Stimulated activated CD4-positive, alpha-beta T cell treated with anti-CD3 and anti-CD28 coated beads, Interleukin-12 subunit alpha, Interleukin-12 subunit beta, amount 100 ng/mL, for 4 hours (primary cell): ENCODE measurements at places on chromosomes 1 and 21.

- DNase-seq, result no peak
Observed at GRCh38 chr1:40291293-40291692, 25.8 kb downstream of the COL9A2 start.

GRCh38 chr1:86183810-86184209, 27.2 kb upstream of the COL24A1 start:
- DNase-seq, result no peak

DNA sequence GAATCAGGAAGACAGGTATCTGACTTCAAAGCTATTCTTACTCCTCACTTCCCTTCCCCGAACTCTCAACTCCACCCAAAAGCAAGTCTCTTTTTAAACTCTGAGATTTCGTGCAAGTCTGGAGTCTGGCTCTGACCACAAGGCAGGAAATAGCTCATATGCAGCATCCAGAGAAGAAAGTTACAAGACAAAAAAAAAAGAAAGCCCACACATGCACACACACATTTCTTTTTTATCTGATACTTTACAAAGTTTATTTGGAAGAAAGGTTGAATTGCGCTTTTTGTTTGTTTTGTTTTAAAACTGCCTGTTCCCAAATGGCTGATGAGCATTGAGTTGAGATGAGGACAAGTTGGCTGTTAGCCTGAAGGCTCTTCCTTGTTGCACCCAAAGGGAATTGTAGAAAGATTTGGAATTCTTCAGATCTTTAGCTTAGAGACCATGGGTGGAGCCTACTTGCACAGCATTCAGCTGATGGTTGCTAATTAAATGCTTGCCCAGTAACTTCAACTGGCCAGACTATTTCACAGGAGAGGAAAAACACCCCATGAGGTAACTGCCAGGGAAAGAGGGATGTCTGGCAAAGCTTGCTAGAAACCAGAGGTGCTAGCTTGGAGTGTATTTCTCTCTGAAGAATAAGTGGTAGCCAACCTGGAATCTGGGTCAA, 490.3 kb downstream of the TTLL7 start:
- DNase-seq, result no peak

- DNase-seq, result no peak
Observed at GRCh38 chr1:229757226-229757625, 131.2 kb downstream of the URB2 start.

DNA sequence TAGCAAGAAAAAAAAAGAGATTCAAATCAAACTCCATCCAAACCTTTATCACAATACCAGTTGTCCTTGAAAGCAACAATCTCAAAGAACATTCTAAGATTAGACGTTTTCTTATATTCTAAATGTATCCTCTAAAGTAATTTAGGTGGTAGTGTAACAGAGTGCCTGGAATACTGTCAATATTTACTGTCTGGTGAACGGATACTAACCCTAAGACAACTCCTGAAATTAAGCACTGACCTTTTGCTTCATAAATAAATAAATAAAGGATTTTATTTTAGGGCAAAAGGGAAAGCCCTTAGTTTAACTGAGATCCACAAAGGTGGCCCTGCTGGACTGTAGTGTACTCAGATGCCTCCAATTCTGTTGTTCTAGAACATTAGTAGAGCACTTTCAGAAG, 9.9 kb upstream of the USH2A start:
- DNase-seq, result no peak

GRCh38 chr1:183838221-183838620, 33.3 kb downstream of the RGL1 start:
- DNase-seq, result no peak

DNA sequence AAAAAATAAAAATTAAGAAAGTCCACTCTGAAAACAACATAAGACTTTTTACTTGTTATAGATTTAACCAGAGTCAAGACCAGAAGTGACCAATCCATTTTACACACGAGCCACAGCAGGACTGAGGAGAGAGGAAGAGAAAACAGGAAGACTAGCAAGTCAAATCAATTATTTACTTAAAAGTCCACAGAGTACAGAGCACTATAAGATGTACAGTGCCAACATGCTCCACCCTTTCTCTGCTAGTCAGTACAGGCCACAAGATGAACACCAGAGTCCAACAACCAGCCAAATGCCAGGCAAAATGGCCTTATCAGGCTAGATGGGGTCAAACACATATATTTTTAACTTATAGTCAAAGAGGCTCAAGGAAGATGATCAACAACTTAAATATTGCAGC, 19.5 kb downstream of the LUZP1 start:
- no peak for DNase-seq

DNA sequence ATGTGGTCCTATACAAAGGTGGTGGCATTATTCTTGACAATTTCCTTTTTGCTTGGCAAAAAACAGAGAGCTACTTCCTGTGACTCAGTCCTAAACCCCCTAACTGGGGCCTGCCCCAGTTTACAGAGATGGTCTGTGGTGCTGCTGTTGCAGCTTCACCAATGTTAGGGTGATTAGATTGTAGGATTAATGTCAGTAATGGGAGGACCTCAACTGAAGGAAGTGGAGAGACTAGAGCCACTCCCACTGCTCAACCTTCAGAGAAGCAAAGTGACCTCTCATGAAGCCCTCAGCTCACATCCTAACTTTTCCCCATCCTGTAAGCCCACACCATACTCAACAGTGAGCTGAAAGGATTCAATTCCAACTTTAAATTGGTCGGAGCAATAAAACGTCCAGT, 3.6 kb downstream of the S100A6 start:
- DNase-seq, result no peak

GRCh38 chr1:206461602-206462455, 8.4 kb upstream of the IKBKE start:
- DNase-seq, result peak; percentile 67

DNA sequence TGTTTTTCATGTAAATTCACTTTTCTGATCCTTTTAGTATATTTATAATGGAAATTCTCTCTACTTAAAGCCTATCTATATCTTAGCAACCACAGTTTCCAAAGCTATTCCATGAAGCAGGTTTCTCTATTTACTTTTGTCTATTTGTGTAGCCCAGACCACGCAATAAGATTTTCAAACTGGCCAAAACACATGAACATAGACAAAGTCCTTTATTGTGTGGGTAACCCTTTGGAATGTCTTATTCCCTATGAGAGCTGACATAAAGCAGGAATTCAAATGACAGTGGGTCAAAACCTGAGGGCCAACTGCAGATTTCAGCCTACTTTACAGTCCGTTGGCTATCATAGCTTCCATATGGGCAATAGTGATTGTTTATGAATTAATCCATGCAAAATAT, 252.6 kb downstream of the LTN1 start:
- DNase-seq, result no peak

GRCh38 chr1:180501865-180502360, 464 bp downstream of the ACBD6 start:
- DNase-seq, result no peak

DNA sequence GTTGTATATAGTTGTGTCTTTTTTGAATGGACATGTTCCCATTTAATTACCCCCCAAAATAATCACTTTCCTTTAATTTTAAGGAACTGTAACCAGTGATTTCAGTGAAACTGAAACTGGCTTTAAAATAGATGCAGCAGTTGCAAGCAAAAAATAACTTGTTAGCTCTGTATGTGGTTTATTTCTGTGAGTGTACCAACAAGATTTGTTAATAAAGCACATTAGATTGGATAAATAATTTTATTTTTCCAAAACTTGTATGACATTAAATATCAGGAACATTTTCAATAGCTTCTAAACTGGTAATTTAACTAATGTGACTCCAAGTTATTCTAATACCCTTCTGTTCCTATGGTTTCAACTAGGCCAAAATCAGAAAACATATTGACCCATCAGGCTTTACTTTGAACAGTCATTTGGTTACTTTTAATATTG, 184.3 kb upstream of the CACYBP start:
- no peak for DNase-seq

DNA sequence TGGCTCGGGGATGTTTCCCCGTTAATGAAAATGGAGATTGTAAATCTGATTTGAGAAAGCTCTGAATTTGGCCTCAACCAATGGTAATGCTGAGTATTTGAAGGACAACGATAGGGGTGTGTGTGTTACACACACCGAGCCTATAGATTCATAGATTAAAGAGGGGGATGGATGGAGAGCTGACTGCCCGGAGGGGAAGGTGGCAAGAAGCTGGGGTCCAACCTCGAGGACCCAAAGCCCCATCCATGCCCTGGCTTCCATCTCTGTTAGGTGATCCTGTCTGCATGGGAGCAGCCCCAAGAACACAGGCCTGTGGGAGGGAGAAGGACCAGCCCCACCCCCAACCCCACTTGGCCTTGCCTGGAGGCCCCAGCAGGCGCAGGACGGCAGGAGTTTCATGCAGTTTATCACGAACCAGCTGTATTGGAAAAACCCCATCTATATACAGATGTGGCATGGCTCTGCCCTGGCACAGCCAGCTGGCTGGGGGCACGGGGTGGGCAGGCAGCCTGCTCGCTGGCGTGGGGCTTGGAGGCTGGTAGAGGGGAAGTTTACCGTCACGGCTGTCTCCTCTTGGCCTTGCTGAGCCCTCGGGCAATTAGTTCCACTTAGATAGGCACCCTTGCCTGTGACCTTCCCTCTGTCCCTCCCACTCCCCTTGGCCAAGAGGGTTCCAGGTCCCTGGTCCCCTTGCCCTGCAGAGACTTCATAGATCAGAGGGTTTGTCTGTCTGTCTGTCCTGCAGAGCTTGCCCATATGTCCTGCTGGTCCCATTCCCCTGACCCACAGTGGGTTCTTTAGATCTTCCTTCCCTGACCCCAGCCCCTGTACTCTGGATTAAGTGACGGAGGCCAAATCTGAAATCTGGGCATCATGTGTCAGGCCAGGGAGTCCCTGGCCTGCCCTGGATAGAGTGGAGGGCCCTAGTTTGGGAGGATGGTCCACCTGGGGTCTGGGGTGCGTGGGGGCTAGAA, 3.0 kb downstream of the HSPB7 start:
- no peak for DNase-seq

GRCh38 chr1:106178791-106179190, 877.7 kb upstream of the PRMT6 start:
- no peak for DNase-seq

- no peak for DNase-seq
Observed at GRCh38 chr1:90340606-90341005, 345.7 kb downstream of the ZNF326 start.

DNA sequence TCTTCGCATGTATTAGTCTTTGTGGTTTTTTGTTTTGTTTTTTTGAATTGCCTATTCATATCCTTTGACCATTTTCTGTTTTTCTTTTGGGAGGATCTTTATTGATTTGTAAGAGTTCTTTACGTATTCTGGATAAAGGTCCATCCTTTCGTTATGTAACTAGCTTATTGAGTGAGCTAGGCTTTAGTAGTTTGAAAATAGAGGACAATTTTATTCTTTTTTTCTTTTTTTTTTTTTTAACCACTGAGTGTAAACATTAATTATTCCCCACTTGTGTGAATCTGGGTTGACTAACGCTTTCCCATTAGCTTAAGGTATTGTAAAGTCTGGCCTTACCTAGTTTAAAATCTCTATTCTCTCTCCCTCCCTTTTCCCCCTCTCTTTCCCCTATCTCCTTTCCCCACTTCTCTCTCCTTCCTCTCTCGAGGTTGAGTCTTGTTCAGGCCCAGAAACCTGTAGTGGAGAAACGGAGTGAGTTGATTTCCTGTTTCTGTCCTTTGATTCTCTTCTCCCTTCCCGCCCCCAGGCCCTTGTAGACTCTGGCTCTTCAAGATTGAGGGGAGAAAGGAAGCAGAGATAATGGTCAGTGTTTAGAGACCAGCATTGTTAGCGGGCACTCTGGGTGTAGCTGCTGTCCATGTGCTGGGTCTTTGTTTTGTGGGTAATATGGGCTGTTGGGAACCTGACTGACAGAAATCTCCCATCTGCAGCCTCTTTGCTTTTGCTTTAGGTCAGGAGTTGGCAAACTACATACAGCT, 1.5 kb downstream of the MORC3 start:
- DNase-seq, result no peak

DNA sequence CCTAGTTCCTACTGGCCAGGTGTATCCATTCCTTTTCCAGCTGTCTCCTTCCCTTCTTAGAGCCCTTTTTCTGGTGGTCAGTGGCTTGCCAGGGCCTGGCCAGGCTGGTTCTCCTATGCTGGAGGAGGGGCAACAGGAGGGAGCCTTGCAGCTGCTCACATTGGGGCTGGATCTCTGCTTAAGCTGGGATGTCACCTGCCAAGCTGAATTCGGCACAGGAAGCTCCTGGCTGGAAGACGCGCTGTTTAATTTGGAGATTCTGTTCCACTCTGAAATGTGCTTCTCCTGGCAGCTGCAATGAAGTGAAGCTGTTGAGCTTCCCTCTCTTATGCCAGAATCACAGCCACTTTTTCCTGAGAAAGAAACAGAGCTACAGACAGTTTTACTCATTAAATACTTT, 56.0 kb upstream of the POU3F1 start:
- DNase-seq, result no peak

- no peak for DNase-seq
Observed at GRCh38 chr1:202952818-202953217, 5.3 kb downstream of the ADIPOR1 start.

DNA sequence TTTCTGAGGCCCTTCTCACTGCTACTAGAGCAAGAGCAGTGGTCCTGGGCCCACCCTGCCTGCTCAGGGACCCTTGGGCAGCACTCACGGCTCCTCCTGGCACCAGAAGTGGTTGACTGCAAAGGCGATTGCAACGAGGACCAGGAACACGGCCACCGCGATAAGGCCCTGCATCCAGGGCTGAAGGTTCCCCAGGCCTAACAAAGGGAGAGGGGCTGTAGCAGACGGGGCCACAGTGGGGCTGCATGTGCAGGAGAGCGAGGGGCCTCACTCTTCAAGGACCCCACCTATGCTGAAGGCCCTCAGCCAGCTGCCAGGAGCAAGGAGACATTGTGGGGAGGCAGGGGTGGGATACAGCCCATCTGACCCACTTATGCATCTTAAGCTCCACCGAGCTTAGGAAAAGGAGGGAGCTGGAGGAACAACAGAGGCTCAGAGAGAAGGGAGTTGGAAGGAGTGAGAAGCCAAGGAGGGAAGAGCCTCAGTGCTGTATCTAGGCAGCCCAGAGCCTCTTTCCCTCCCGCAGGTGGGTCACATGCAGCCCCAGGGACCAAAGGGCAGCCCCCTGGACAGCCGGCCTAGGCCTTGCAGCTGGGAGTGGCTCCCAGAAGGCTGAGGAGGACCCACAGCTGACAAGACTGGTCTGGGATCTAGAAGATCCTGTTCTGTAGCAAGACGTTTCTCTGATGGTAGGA, 2.5 kb downstream of the PDZK1IP1 start:
- no peak for DNase-seq

DNA sequence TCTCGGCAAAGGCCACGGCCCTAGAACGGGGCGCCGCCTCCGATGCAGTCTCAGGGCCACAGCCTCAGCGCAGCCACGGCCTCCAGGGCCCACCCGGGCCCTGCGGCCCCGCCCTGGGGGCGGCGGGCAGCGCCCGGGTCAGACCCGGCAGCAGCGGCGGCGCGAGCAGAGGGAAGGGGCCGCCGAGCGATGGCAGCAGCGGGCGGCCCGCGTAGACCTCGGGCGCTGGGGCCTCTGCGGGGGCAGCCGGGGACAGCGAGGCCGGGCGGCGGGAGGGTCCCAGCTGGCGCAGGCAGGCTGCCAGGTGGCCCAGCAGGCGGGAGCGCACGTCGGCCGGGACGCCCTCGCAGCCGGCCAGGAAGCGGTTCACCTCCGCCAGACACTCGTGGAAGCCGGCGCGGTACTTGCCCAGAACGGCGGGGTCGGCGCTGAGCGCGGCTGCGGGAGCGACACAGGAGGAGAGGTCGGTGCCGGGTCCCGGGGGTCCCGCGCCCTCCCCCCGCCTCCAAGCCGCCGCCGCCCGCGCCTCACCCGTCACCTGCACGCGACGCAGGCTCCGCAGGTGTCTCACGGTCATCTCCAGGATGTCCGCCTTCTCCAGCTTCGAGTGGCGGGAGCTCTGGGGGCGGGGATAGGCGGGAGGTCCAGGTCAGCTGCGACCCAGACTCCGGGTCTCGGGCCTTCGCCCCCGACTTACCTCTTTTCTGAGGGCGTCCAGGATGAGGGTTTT, 737 bp downstream of the HES4 start:
- DNase-seq, result no peak
